ENCODE measurements at places on chromosomes 7 and 10. TPM values are rescaled to one million over a fixed set of nuclear protein-coding genes. Genes with fewer than 3 reads are reported as not detected.

TCERG1L gene
- not detected for total RNA-seq

DNA sequence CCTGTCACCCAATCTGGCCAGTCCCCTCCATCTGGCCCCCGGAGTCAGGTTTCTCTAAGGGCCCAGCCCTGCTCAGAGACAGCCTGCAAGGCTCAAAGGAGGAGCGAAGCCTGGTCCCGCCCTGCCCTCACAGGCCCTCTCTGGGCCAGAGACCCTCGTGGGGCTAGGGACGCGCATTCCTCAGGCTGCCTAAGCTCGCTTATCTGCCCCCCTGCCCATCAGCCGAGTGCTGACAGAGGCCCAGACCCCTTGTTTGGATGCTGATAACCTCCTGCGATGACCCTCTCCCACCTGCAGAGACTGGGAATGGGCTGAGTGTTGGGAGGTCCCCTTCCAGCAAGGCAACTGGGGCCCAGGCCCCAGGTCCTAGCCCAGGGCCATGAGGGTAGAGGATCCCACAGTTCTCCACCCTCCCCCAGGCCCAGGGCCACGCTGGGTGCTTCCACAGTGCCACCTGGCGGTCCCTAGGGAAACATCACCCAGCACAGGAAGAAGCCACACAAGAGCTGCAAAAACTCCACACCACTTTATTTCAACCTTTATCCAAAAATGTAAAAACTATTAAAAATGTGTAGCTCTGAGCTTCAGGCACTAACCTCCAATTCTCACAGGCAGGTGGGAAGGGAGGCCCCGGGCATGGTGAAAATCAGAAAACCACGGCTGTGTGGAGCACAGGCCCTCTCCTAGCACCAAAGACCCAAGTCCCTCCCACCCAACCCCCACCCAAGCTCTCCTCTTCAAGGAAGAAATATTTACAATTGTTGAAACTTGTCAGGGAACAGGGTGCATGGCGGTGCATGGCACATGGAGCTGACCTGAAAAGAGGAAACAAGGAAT is 2.2 kb downstream of the NPM3 start:
- DNase-seq = peak; percentile 53

GRCh38 chr7:102326157-102326889 is 29.9 kb downstream of the SPDYE6 start:
- DNase-seq = no peak

GRCh38 chr10:124657806-124658205 is 86.4 kb downstream of the FAM53B start:
- no peak for DNase-seq

ABCA13 gene
- total RNA-seq = 0.09 TPM

DRGX gene
- not detected for total RNA-seq

DNA sequence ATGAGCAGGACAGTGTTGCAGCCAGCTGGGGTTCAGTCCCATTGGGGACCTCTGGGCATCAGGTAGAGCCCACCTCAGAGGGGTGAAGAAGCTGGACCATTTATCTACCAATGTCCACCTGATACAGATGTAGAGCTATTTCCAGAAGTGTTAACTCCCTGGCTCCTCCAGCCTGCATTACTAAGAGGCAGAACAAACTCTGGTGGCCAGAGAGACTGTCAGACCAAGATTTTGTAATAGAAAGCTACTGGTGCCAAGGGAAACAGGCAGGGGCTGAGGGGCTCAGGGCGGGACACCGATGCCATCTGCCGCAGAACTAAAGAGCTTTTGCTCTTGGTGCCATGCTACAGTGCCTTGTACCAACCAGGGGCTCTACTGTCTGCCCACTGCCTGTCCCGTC is 268.2 kb upstream of the HABP2 start:
- DNase-seq = no peak

UTF1 gene
- not detected for total RNA-seq

GRCh38 chr7:26141077-26141476 is 10.9 kb upstream of the NFE2L3 start:
- DNase-seq = no peak

- no peak for DNase-seq
Measured at GRCh38 chr10:129961157-129961701, 2.8 kb downstream of the EBF3 start.

DNA sequence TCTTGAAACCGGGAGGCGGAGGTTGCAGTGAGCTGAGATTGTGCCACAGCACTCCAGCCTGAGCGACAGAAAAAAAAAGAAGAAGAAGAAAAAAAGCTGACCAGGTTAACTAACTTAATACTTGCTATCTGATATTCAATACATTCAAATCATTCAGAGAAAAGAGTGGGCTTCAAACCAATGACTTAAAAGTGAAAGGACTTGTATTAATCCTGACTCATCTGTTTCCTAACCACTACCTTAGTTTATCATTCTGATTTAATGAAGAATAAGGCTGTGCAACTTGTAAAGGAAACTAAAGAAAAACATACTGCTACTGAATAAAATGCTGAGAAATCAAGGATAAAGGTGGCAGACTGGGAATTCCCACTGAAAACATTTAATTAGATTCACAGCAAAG is 128.4 kb downstream of the NRBF2 start:
- DNase-seq = no peak

- DNase-seq = peak; percentile 54
Measured at GRCh38 chr7:151630851-151631569, 111.3 kb upstream of the RHEB start.

DNA sequence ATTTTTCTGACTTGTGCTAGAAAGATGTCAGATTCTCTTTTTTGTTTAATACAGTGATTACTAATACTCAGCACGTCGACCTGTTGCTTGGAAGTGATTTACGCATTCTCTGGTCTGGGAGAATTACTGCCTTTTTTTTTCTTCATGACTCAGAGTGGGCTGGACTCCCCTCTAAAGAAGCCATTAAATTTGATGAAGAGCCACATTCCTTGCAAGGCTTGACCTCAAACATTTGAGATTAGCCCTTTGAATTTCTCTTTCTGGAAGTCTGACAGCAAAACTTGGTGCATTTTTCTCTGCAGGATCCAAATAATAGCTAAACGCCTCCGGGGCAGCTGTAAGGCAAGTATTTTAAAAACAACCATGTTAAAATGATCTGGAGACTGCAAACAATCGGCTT is 171.6 kb downstream of the GALNT17 start:
- DNase-seq = no peak

DNA sequence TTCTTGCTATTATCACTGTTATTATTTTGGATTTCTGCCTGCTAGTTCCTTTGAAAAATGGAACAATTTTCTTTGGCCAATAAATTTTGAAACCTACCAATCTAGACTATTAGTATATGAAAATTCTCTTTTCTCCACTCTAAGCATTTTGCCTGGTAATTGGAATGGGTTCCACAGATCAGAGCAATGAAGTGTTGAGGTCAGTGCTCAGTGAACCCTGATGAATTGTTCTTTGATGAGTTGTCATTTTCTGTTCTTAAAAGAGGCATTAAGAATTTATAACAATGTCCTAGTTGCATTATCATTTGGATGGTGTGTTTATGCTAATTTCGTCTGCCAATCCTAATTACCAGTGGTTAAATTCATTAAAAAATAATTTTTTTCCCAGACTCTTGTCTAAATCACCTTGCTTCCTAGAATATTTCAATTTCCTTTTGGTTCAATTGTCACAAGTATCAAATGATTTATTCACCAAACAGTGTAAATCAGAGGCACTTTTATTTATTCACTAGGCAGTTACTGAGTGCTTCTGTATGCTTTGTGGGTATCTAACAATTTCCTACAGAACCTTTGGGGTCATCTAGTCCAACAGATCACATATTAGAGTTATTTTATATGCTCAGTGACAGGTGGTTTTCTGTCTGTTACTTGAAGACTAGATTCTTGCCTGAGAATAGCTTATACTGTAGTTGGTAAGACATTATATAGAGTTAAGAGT is 239.0 kb downstream of the DNAJB9 start:
- DNase-seq = no peak

- DNase-seq = no peak
Measured at GRCh38 chr7:20482071-20482470, 133.4 kb upstream of the ABCB5 start.

GRCh38 chr7:151725844-151726651 is 150.9 kb downstream of the PRKAG2 start:
- DNase-seq = no peak

DNA sequence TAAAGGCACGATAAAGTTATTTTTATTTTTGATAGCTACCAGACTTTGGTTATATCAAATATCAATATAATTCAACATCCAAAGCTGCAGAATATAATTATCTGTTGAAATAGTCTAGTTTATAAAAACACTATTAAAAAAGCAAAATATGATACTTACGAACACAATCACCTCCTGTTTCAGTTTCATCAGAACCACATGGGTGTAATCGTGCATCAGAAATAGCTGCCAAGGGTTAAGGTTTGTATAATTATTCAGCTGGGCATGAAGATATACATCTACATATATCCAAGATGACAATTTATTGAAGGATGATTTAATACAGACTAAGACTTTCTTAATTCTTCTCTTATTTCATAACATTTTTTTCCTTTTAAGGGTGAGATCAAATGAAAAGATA is 20.3 kb downstream of the VWDE start:
- no peak for DNase-seq
